Activated CD4-positive, CD25-positive, alpha-beta regulatory T cell treated with anti-CD3 and anti-CD28 coated beads, Interleukin-2, amount 50 U/mL, for 24 hours (primary cell): ENCODE measurements at places on chromosomes 2 and 18.

DNA sequence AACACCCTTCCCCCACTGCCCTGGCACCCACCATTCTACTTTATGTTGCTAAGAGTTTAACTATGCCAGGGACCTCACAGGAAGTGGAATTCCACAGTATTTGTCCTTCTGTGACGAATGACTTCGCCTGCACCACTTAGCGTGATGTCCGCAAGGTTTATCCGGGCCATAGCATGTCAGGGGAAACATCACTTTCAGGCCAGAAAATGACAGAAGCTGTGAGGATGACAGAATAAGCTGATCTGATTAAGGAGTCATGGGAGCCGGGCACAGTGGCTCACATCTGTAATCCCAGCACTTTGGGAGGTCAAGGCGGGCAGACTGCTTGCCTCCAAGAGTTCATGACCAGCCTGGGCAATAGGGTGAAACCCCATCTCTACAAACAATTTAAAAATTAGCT, 248.8 kb downstream of the EIPR1 start:
- no peak for ATAC-seq

- no peak for ATAC-seq
These were observed 117.6 kb upstream of the FOSL2 start for GRCh38 chr2:28274911-28275685.

DNA sequence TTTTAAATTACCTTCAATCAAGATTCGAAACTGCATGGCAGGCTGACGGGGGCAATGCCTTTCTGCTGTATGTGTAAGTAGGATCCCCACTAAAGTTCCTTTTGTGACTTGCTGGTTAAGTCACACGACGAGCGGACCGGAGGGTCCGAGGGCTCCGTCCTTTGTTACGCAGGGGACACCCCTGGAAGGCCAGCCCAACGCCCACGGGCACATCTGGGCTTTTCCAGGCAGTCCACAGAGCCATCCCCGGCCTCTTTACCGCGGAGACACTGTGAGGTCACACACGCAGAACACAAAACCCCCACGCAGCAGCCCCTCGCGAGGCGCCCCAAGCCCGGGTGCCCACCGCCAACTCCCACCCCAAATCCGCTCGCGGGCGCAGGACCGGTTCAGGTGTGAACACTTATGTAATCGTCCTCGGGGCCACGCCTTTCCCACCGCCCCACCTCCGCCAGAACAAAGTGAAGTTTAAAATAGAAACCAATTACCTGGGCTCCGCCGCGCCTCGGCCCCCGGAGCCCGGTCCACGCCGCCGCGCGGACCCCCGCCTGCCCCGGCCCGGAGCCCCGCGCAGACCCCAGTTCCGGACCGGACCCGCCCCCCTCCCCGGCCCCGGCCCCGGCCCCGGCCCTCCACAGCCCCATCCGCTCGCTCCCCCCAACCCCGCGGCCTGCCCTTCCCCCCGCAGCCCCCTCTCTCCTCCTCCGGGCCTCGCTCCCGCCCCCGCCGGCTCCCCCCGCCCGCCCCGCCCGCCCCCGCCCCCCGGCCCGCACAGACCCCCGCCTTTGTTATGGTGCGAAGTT, 4.2 kb downstream of the ZNF516 start:
- ATAC-seq = no peak

DNA sequence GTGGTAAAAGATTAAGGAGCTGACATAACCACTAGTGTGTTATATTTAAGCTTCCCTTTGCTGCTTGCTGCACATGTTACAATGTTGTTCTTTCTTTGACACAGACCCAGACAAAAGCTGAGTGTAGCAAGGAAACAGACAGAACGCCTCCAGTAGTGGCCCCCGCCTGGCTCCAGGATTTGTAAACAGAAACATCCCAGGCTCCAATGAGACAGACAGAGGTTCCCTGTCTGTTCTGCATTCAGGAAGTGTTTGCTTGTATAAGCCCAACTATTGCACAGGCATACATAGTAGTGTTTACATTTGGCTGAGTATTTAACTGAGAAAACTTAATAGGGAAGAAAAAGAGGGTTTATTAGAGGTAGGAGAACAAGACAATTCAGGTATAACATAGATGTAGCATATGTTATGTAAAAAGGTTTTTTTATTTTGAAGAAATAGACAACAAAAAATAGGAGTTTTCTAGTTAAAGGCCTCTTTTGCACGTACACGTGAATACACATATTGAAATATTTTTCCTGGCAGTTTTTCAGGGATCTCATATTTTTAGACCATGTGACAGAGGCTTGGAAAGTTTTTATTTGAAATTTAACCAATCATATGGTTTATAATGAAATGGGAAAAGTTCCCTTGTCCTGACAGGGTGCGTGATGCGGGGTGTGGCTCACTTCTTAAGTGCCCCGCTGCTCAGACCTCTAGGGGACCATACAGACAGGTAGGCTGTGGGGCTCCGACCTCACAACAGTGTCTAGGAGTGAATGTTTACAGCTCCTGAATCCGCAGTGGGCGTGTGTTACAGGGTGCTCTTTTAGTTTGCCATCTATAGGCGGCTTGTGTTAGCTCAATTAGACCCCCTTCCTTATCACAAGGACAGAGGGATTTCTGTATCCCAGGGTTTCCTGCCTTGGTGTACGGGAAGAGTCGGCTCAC, 118.4 kb downstream of the BMPR2 start:
- ATAC-seq = no peak

GRCh38 chr18:35432565-35433001, 55.4 kb upstream of the ZNF396 start:
- ATAC-seq = no peak

GRCh38 chr2:220533485-220533884, 906.1 kb downstream of the SLC4A3 start:
- no peak for ATAC-seq

- no peak for ATAC-seq
These were observed 110.1 kb upstream of the SULT1C3 start for GRCh38 chr2:108129636-108130035.

- peak; percentile 43 for ATAC-seq
These were observed 1.8 kb downstream of the SP3 start for GRCh38 chr2:173963323-173963816.

GRCh38 chr2:37802899-37803379, 122.1 kb upstream of the RMDN2 start:
- ATAC-seq = no peak

- no peak for ATAC-seq
These were observed 492.6 kb upstream of the REG3G start for GRCh38 chr2:78532762-78533379.

DNA sequence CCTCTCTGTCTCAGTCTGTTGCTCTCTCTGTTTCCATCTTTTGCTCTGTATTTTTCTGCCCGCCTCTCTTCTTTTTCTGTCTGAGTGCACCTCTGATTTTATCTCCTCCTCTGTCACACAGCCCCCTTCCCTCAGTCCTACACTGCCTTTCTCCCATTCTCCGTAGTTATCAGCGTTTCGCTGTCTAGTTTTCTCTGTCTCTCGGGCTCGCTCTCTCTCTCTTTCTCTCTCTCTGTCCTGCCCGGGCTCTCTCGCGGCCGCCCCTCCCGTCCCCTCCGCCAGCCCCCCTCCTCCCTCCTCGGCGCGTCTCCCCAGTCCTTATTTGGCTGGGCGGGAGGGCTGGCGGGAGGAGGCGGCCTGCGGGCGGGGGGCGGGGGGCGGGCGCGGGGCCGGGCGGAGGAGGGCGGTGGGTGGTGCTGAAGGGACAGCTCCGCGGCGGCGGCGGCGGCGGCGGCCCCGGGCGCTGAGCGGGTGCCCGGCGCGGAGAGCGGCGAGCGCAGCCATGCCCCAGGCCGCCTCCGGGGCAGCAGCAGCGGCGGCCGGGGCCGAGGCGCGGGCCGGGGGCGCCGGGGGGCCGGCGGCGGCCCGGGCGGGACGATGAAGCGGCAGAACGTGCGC, at the start of gene KCNK3:
KCNK3 (plus strand) TSS at position 444 of the 618 bp plus-strand sequence; CDS start at position 598, 154 bp downstream.
- ATAC-seq = peak; percentile 73

GRCh38 chr18:43751203-43751602, 473.9 kb upstream of the SYT4 start:
- ATAC-seq = no peak

GRCh38 chr18:23276451-23276850, 141.2 kb downstream of the CABLES1 start:
- ATAC-seq = no peak

GRCh38 chr2:178881075-178881474, 73.9 kb upstream of the TTN start:
- ATAC-seq = no peak

DNA sequence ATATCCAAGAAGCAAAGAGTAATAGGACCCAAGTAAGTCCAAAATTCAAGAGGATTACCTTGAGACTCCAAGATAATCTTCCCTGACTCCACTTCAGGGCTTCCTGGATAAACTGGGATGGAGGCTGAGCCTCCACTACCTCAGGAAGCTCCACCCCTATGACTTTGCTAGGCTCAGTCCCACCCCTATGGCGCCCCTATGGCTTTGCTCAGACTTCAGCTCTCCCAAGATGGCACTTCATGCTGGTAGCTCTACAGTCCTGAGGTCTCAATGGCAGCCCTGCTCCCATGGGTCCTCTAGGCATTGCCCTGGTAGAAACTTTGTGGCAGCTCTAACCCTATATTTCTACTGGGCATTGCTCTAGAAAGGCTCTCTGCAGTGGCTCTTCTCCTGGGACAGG, 69.9 kb upstream of the CHAC2 start:
- no peak for ATAC-seq

DNA sequence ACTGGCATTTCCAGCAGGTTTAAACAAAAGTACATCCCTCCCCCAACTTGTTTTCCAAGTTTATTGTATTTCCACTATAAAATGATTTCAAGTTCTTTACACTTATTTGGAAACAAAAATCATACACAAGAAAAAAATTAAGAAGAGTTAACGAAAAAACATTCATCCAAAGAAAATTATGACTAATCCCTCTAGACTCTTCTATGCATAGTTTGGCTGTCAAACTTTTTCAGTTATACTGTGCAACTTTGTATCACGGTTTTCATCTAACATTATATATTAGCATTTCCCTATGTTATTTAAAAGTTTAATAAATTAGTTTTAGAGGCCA, 627 bp downstream of the WDCP start:
- no peak for ATAC-seq

GRCh38 chr18:73556904-73557303, 590.7 kb downstream of the FBXO15 start:
- no peak for ATAC-seq

DNA sequence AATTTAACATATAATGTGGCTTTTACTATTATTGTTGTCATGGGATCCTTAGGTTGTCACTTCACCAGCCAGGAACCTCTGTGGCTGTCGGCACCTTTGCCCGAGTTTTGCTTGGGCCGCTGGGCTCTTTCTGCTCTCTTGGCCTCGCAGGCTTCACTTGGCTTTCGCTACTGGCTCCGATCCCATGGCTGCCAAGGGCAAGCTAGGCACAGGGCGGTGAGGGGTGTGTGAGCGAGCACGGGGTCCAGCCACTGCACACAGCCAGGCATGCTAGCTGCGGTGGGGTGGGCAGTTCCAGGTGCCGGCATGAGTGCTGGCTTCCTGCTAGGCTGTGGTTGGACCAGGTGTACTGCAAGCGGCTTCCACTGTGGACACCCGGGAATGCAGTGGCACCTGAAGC, 23.4 kb upstream of the RAPGEF4 start:
- ATAC-seq = no peak
